ENCODE measurements at places on chromosomes 7 and 10.

GRCh38 chr10:31664803-31665202 is 263.8 kb downstream of the ARHGAP12 start:
- DNase-seq: no peak

DNA sequence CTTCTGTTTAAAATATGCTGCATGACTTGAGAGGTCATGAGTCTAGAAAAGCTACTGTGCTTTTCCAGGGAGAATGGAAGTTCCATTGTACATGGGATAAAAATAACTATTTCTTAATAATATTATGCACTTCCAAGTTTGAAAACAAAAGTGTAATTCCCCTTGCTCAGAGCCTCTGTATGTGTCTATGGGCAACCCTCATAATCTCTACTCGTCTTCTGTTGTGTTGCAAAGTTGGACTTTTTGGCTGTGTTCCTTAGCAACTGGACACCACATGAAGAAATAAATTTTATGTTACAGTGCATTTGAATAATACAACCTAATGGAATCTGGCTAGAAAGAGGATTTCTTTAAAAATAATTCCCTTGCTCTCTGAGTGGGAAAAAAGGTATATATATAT is 242.6 kb downstream of the TWIST1 start:
- peak; percentile 35 for DNase-seq

DNA sequence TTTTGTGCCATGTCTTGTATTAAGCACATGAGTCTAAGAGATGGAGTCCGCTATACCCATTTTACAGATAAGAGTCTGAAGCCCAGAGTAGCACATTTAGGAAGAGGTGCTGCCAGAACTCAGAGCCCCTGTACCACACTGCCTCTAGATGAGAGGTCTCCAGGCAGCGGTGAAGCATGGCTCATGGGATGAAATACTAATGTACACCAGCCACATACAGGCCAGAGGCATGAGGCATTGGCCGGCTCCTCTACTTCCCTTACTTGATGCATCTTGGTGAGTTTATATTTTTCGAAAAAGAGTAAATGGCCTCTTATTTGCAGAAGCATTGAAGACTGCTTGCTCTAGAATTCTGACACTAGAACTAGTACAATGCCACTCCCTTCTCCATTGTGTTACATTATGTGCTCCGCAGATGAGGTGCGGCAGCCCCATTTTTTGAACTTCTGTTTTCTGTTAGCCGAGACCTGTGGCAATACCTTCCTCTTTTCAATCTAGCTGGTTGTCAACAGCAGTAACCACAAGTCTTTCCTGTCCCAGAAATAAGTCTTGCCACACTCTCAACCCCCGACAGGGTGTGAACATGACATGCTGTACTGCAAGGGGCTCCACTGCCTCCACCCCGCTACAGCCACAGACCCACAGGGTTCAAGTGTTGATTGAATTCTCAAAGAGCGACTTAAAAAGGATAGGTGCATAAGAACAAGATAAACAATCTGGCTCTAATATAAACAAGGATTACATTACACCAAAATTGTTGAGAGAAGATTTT is 145.3 kb downstream of the CELF2 start:
- DNase-seq: no peak

DNA sequence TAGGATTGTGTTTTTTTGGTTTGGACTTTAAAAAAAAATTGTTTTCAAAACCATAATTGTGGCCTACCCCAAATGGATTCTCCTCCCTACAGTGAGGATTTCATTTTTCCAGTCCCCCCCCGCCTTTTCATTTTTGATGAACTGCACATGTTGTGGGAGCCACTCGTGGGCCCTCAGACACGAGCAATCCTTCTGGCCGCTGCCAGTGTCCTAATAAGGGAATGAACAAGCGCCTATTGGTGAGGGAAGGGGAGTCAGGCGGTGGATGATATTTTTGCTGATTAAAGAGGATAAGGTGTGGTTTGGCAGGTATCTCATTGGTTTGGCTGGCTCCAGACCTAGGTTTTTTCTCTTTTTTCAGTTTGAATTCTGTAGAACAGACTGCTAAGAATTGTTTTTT is 78.7 kb upstream of the AGBL3 start:
- peak; percentile 53 for DNase-seq

DNA sequence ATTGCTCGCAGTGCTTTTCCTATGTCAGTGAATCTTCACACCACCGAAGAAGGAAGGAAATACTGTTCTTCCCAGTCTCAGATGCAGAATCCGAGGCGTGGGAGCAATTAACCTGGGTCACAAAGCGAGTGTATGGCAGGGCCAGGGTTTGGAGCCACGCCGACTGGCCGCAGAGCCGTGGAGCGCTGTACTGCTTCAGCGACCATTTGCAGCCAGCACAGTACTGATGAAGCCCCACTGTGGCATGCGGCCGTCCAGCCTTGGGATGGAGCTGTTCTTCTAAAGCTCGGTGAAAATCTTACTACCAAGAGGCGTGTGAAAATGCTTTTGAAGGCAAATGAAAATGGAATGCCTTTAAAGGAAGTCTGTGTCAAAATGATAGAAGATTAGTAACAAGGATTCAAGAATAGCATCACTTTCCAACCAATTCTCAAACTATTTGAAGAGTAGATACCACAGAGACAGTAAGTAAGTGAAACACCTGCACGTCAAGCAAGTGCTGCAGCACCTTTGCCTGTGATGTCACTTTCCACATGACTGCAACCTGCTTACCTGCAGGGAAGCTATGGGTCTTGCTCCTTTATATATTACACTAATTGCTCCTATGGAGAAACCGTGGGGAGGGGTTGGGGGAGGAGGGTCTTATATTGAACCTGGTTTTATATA is 4.9 kb downstream of the PPP2R2D start:
- DNase-seq: no peak

DNA sequence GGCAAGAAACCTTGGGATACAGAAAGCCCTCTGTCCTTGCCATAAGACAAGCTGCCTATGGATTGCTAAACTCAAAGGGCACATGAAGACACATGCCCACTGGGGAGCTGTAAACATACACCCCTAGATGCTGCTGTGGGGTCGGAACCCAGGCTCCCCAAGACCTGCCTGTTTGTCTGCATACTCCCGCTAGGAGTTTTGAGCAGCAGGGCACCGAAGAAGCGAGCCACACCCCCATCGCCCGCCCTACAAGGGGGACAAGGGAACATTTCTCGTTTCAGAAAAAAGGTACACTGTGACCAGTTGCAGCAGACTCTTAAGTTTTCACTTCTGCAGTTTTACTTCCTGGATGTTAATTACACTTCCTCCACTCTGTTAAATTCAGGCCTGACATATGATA is 680.2 kb upstream of the GHITM start:
- DNase-seq: no peak
